Activated CD8-positive, alpha-beta memory T cell treated with anti-CD3 and anti-CD28 coated beads, Interleukin-2, amount 10 ng/mL, durations not matched to agents 7 days and 5 days (primary cell): ENCODE measurements at places on chromosomes 5 and 9.
A peak's percentile ranks its signal among the peaks of the same experiment; 100 is the strongest.

GRCh38 chr5:119302916-119303897 is 52.6 kb upstream of the TNFAIP8 start:
- DNase-seq: no peak

GRCh38 chr5:134845852-134846640 is at the start of gene C5orf24:
TSS of gene C5orf24 (plus strand) at chr5:134845968. CDS start at chr5:134854901, 8,933 bp downstream.
- DNase-seq: peak; percentile 96

DNA sequence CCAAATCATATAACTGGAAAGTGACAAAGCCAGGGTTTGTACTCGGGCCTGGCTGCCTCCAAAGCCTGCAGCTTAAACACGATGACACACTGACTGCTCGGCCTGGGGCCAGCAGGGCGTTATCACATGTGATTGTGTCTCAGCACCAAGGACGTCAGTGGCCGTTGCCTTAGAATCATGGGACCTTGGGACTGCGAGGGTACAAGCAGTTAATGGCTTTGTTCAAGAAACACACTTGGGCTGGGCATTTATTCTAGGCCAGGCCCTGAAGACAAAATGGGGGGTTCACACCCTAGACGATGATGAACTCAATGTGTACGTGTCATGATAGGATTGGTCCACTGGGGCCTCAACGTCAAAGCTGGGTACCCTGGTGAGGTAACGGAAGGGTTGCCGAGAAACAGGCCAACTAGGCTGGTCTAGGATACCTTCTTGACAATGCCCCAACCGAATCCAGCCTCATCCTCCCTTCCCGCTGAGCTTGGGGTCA is 13.0 kb downstream of the SH3PXD2B start:
- no peak for DNase-seq

DNA sequence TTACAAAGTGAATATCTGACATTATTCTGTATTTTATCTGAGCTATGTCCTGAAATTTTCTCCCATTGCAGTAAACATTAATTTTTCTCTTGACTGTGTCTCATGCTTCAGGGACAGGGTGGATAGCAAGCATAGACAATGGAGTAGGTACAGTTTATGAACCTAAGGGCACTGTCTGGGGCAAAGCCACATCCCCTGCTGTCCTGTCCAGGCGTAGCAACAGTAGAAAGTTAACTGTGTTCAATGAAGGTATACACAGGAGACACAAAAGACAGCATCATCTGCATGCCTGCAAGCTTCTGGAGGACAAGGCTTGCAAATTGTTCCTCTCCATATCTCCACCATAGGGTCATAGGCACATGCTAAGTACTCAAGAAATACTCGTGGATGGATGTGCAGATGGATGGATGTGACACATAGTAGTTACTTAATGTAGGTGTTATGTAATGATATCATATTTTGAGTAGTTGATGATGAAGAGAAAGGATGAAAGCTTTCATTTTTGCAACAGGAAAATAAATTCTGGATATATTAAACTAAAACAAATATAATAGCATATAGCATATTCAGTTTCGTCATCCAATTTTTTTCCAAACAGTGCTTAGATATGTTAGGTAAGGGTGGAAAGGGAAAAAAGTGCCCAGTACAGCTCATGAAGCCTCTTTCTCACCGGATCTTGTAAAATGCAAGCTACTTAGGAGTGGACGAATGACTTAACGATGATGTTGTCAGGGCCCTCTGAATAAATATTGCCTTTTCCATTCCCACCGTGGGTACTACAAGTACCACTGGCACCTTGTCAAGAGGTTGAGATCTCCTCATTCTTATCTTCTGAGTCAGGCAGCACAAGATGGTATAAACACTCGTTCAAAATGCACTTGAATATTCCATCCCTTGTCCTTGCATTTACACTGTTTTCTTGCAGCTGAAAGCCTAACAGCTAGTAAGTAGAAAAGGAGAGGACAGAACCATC is 19.9 kb upstream of the ZSWIM6 start:
- no peak for DNase-seq

- no peak for DNase-seq
Observed at GRCh38 chr9:114820776-114821501, 15.1 kb upstream of the TNFSF15 start.

GRCh38 chr9:109779711-109780452 is at the start of gene PALM2AKAP2:
TSS of gene PALM2AKAP2 (plus strand) at chr9:109780198. CDS start at chr9:109780489, 291 bp downstream.
- no peak for DNase-seq

DNA sequence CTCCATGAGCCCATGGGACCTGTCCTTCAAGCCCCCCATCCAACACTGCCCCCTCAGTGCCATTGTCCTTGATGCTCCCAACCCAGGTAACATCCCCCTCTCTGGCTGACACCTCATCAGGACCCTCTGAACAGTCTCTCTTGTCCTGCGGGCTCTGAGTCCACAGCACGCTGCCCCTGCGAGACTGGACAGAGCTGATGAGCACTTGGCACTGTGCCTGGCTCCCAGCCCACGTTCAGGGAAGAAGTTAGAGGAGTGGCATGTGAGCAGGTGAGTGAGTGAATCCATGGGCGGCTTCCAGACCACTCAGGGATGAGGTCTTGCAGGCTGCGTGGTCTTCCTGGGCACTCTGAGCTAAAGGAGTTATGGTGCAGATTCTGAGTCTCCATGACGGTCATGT is 70.7 kb downstream of the PAX5 start:
- no peak for DNase-seq

DNA sequence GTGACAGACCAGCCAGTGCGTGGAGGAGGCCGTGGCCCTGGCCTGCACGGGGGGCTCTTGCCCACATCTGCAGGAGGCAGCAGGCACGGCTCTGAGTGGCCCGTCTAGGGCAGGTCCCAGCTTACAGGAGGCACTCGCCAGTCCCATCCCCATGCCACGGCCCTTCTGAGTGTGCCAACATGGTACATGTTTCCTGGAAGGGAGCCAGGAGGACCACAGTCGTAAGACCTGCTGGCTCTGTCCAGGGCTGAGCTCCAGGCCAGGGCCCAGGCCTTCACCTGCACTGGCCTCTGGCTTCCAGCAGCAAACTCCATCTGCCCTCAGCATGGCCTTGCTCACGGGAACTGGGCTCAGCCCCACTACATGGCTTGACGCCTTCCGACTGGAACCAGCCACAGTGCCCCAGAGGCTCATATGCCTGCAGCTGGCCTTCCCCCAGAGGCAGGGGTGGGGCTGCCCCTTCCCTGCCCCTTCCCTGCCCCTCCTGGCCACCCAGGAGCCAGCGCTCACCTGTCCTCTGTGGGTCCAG is 3.8 kb downstream of the NKD2 start:
- DNase-seq: no peak

DNA sequence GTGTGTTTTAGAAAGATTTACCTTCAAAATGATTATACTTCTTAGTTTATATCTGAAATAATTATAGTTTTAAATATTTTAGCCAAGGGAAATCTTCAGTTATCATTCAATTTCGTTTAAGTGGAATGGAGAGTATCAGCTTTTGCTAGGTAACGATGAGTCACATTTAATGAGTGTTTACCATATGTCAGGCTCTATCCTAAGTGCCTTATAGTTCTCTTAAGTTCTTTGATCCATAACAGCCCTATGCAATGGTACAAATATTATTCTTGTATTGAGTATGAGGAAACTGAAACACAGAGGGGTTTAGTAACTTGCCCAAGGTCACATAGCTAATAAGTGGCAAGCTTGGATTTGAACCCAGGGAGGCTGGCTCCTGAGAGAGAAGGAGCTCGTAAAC is 37.5 kb upstream of the SHB start:
- no peak for DNase-seq

DNA sequence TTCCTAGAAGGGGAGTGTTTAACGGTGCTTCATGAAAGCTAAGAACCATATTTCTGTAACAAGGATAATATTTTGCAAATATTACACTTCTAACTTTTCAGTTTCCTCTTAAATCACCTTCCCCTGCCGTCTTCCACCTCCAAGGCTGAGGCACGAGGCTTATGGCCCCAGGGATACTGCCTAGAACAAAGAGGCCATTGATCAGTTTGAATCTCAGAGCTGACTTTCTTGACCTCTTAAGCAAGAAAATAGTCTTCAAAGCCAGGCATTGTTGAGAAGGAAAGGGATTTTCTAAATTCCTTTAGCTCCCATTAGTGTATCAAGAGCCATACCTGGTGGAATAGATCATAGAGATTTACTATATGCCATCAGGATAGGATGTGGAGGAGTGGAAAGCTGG is 566.2 kb downstream of the BNC2 start:
- no peak for DNase-seq

DNA sequence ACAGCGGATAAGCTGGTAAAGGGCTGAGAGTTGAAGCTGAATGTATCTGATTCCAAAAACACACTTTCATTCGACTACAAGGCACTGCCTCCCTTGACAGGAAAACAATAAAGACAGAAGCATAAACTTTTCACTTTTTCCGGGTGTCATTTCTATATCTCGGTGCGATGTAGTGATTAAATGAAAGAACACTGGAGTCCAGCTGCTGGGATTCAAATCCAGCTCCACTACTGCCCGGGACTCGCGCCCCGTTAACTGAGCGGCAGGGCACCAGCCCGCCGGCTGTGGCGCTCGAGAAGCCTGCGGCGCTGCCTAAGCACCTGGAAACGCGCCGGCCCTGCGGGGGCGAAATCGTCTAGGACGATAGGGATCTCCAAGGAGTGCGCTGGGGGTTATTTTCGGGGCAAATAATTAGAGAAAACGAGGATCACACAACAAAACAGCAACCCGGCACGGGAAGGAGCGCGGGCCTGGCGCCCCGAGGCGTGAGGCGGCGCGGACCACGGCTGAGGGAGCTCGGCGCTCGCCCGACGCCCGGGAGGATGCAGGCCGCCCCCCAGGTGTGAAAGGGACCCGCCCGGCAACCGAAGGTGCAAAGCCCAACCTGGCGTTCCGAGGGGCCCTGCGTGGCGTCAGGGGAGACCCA is 837 bp downstream of the UIMC1 start:
- DNase-seq: peak; percentile 75

- peak; percentile 49 for DNase-seq
Observed at GRCh38 chr5:132011622-132012343, at the start of gene ACSL6. TSS of gene ACSL6 (minus strand) at chr5:132011658. CDS start at chr5:132011553, 105 bp downstream.

DNA sequence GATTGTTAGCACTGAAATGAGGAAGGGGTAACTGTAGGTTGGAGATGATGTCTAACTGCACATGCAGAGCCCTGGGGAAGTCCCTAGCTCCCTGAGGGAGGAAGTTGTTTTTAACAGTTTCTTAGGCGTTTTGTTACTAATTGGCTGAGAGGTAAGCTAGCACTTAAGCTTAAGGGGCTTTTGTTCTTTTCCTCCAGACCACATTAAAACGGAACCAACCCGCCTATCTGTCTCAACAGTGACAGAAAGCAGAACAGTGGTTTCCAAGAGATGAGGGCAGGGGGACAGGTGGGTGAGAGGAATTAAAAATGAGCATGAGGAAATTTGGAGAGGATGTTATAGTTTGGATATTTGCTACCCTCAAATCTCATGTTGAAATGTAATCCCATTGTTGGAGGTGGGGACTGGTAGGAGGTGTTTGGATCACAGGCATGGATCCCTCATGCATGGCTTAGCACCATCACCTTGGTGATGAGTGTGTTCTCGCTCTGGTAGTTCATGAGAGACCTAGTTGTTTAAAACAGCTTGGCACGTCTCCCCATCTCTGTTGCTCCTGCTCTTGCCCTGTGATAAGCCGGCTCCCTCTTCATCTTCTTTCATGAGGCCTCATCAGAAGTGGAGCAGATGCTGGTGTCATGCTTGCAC is 38.9 kb downstream of the LYRM7 start:
- peak; percentile 58 for DNase-seq
